ENCODE measurements at places on chromosomes 7 and 10. TPM values are rescaled to one million over a fixed set of nuclear protein-coding genes. Genes with fewer than 3 reads are reported as not detected.

The PIK3CG gene
- 27.7 TPM for polyA plus RNA-seq

The SSBP1 gene
- 245 TPM for polyA plus RNA-seq

The PROSER2 gene
- polyA plus RNA-seq = not detected

The GARIN1A gene
- 0.10 TPM for polyA plus RNA-seq

The HMX3 gene
- not detected for polyA plus RNA-seq

The TRIM4 gene
- 30.2 TPM for polyA plus RNA-seq

The PHYHIPL gene
- not detected for polyA plus RNA-seq

The HGF gene
- not detected for polyA plus RNA-seq

The PRSS37 gene
- not detected for polyA plus RNA-seq

The HOXA3 gene
- not detected for polyA plus RNA-seq

Measured in IgD-negative memory B cell (primary cell).